Fibroblast of skin of right biceps (primary cell): ENCODE measurements at places on chromosomes 2 and 18.
A peak's percentile ranks its signal among the peaks of the same experiment; 100 is the strongest.

GRCh38 chr2:170878505-170878904 lies 50.5 kb upstream of the GORASP2 start:
- DNase-seq = no peak

- DNase-seq = peak; percentile 59
These were observed 225.0 kb downstream of the CYP26B1 start for GRCh38 chr2:71922499-71923142.

DNA sequence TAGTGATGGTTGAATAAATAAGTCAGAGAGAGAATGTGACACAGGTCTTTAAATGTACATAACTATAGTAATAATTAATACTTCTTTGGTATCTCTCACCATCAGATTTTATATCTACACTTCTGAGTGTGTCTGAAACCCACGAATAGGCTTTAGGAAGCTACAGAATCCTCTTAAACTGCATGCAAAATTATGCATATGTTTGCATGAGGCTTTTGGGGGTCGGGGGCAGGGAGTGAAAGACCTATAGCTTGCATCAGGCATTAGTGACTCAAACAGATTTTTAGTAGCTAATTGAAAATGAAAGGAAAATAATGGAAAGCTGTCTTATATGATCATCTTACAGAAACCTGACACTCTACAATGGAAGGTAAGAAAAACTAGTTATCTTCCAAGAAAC lies 14.9 kb downstream of the LRPPRC start:
- DNase-seq = no peak

DNA sequence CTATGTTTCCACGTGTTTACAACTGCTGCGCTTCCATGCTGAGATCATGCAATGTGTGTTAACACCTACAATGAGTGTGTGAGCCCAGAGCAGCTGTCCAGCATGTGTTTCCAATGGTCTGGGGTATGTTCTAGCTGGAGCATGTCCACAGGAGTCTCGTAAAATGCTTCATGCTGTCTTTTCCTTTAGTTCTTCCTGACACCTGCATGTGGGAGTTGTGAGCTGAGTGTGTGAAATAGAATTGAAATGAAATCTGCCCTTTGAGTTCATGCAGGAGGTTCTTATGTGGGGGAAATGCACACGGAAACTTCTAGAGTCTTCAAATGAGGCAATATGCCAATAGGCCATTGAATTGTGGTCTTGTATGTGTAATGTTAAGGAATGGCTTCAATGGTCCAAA lies 205.1 kb downstream of the RND3 start:
- DNase-seq = no peak

- no peak for DNase-seq
These were observed 41.2 kb downstream of the GALNT13 start for GRCh38 chr2:153912798-153913396.
